ENCODE measurements at places on chromosomes 2 and 18. TPM values are rescaled to one million over a fixed set of nuclear protein-coding genes. Genes with fewer than 3 reads are reported as not detected.
A peak's percentile ranks its signal among the peaks of the same experiment; 100 is the strongest.

DNA sequence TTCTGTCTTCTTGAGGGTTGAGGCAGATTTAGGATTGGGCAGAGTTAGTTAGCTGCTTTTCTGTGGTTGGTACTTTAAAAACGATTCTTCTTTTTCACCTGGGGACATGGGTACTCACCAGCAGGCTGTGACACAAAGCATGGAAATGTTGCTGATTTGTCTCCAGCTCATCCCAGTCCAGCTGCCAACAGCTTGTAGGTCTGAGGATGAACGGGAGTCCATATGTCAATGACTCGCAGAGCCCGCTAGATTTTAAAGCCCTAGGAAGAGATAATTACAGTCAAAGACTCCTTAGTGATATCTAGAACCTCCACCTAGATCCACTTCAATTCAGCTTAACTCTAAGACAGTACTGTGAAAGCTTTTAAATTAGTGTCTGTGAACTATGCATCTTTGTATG, 20.8 kb downstream of the DOK1 start:
- no peak for DNase-seq

DNA sequence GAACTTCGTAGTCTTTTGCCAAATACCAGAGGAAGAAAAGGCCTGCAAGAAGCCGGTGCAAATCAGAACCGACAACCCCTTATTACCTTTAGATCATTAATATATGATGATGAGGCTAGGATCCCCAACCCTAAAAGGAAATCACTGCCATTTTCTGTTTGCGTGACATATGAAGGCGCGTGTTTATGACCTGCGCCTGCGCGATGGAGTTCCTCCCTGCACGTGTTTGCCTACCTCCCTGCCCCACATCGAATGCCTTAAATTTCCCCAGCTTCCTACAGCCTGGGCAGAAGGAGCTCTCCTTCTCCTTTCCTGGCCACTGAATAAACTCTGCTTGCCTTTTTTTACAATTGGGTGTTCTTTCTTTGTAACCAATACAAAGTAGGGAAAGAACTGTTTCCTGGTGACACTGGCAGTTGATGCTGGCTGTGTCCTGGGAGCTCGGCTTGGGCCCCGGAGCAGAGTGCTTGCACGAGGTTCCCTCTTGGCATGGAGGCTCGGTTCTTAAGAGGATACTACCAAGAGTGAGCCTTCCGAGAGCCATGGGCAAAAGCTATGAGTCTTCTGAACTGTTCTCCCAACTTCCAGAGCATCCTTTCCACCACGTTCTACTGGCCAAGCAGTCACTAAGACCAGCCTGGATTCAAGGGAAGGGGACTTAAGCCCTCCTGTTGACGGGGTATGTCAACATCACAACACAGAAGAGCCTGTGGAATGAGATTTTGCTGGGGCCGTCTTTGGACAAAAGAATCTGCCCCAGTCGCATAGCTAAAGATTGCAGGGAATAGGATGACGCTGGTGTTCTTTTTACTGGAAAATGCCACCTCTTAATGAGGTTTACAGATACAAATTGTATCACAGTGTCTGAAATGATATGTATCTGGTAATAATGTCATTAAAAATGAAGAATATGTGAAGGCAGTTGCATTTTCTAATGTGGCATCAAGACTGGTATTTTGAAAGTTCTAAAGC, 179.8 kb downstream of the SH3BP4 start:
- DNase-seq = no peak

DNA sequence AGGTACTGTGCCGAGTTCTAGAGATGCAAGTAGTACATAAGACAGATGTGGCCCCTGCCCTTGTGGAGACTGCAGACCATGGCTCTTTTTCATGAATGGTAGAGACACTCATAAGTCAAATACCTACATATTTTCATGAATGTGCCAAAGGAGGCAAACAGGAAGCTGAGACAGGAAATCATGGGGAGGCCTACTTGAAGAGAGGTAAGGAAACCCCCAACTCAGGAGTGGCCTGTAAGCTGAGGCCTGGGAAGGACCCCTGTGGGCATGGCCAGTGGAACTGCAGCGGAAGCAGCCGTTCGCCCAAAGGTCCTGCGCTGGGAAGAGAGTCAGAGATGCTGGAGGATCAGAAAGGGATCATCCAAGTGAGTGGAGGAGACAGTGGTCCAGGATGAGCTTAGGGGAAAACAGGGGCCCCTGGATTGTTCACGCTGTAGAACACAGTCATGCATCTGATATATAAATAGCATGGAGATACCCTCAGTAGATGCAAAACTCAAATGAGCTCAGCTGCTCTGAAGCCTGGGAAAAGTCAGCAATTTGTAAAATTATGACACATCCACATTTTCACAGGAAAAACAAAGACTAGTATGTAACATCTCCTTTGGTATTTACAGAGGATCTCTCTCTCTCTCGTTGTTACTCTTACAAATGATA, 228.9 kb downstream of the NEDD4L start:
- DNase-seq = no peak

GRCh38 chr2:161981679-161982250, 92.2 kb downstream of the DPP4 start:
- DNase-seq = no peak

DNA sequence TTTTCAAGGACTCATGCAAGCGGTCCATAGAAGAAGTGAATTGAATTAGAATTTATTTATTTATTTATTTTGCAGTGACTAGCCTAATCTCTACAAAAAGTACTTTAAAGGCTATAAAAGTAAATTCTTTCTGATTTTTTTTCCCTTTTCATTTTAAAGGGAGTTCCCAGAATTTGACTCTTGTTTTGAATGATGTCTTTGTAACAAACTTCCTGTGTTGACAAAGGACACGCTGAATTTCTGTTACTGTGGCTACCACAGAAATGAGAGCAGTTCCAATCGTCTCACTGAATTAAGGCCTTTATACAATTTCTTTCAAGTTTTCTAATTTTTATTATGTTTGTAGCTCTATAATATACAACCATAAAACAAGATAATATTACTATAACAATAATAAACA, 46.3 kb upstream of the LPIN2 start:
- DNase-seq = no peak

GRCh38 chr2:83859553-83859952, 599.5 kb downstream of the SUCLG1 start:
- no peak for DNase-seq

GRCh38 chr2:142871396-142871795, 6.1 kb upstream of the KYNU start:
- DNase-seq = no peak

- DNase-seq = no peak
Observed at GRCh38 chr2:38164881-38165280, 88.9 kb upstream of the CYP1B1 start.

- no peak for DNase-seq
Observed at GRCh38 chr18:36735130-36735529, 93.7 kb downstream of the TPGS2 start.

GRCh38 chr2:26067980-26068507, 34.2 kb downstream of the RAB10 start:
- no peak for DNase-seq

DNA sequence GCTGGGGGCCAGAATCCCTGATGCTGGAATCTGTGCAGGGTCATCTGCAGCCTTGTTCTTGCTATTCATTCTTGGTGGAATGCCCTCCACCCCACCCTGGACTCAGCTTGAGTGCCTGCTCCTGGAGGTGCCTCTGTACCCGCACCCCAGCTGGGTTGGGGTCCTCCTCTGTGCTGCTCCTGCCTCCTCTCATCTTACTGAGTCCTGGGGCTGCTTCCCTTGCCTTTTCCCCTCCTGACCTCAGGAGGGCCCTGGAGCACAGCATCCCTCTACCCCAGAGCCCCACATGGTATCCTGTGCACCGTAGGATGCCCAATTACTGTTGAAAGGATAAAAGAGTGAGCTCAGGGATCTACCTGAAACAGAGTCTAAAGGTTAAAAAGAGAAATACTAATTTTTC, 81.6 kb downstream of the CIB4 start:
- no peak for DNase-seq

DNA sequence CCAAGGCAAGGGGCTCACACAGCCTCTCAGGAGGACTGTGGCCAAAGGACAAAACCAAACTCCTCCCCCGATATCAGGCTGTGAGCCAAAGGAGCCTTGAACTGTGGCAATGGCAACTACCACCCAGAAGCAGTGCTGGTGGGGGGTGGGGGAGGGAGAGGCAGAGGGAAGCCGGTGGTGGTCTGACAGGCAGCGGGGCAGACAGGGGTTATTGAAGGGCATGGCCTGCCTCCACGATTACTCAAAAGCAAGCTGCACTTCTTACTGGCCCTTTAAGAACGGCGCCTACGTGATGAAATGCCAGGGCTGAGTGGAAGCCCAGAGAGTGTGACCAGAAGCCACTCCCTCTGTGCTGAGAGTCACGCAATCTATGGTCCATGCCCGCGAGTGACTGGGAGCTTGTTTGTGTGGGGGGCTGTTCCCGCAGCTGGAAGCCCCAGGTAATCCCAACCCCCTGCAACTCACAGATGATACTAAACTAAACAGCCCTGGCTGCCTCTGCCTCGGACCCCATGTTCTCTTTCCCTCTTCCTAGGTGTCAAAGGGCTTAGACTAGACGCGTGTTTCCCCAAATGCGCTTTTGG, 128.2 kb upstream of the CXCR4 start:
- DNase-seq = no peak

DNA sequence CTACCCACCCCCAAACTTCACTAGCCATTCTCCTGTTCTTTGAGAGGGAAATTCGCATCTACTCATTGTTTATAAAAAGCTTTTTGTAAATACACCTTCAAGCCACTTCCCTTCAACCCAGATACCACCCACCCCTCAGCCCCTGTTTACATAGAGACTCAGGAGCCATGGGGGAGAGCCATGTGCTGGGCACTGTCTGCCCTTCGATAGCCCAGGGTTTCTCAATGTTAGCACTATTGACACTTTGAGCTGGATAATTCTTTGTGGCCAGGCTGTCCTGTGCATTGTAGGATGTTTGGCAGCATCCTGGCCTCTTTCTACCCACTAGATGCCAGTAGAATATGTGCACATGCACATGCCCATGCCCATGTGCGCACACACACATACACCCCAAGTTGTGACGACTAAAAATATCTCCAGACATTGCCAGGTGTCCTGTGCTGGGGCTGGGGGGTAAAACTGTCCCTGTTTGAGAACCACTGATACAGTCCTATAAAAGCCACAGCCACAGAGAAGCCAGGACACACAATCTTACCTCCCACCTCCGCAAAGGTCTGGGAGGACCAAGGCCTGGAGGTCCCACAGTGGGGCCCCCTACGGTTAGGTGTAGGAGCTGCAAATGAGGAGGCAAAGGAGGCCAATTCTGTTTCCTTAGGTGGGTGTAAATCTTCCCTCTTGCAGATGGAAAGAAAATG, 44.5 kb upstream of the ASPRV1 start:
- DNase-seq = no peak

- no peak for DNase-seq
Observed at GRCh38 chr2:46371854-46372253, 74.6 kb downstream of the EPAS1 start.

DNA sequence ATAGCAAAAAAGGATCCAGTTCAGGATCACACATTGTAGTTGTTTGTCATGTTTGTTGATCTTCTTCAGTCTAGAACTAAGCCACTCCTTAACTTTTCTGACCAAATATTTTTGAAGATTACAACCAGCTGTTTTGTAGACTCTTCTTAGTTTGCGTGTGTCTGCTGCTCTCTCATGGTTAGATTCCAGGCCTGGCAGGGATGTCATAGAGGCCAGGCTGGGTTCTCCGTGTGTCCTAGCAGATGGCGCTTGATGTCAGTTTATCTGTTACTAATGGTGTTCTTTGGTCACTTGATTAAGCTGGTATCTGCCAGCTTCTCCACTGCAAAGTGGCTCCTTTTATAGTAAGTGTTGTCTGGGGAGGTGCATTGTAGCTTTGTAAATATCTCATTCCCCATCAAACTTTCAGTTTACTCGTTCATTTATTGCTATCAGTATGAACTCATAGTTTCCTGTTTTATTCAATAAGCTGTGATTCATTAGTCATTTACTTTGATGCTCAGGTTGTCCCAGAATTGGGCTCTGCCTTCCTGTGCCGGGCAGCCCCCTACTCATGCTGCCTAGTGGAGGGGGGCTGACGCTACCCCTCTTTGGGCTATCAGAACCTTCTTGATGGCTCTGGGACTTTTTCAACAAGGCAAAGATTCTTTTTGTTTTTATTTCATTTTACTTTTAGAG, 42.1 kb downstream of the GRHL1 start:
- DNase-seq = peak; percentile 69

- DNase-seq = no peak
Observed at GRCh38 chr18:74528478-74528877, 5.8 kb upstream of the CNDP1 start.

GRCh38 chr2:230827774-230828271, 36.9 kb upstream of the ITM2C start:
- DNase-seq = no peak

DNA sequence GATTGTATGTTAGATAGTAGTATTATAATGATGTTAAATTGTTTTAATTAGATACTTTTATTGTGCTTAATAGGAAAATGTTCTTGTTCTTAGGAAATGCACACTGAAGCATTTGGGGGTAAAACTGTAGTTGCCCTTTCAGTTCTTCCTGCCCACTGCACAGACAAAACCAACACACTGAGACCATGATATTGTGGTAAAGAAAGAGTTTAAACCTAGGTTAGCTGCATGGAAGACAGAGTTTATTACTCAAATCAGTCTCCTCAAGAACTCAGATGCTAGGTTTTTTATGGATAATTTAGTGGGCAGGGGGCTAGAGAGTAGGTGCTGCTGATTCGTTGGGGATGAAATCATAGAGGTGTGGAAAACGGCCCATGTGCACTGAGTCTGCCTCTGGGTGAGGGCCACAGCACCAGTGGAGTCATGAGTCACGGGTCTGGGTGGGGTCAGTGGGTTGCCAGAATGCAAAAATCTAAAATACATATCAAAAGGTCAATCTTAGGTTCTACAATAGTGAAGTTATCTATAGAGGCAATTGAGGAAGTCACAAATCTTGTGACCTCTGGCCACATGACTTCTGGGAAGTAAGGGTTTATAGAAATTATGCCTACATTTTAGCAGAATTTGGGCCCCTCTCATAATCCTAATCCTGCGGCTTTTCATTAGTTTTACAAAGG, 283.4 kb upstream of the FBXO11 start:
- DNase-seq = no peak

- DNase-seq = no peak
Observed at GRCh38 chr2:17757321-17757720, 3.4 kb downstream of the GEN1 start.

DNA sequence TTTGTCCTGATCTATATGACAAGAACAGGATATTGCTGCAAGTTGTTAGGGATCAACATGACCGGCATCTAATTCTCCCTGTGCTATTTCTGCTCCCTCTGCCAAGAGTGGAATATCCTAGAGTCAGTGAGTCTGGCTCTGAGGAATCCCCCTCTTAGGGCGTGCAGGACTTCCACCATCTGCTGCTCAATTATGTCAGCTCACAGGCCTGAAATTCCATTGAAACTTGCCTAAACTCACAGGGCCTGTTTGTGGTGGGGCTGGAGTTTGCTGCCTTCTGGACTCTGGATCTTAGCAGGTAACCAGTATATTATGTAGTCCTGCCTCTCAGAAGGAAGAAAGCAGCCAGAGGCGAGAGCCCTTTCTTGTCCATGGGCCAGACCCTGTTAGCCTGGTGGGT, 323.0 kb downstream of the TSN start:
- no peak for DNase-seq

Gene NCK2
- total RNA-seq = 38.4 TPM

Gene SLC9A2
- total RNA-seq = 6.8 TPM

Gene AGXT
- 0.10 TPM for total RNA-seq

Gene APLF
- total RNA-seq = 10.0 TPM

Gene FEV
- total RNA-seq = not detected

Gene ABCA12
- total RNA-seq = 26.2 TPM

Gene RPRM
- total RNA-seq = 3.2 TPM

Gene NT5C1B
- not detected for total RNA-seq

Gene CTAGE1
- total RNA-seq = not detected

Gene TFCP2L1
- 4.9 TPM for total RNA-seq

Gene ERICH2
- 0.79 TPM for total RNA-seq

Gene GKN1
- not detected for total RNA-seq

Gene LAMA3
- 60.6 TPM for total RNA-seq

Gene ST6GAL2
- 5.9 TPM for total RNA-seq

Data from skin of body (tissue), 3 donors.